ENCODE measurements at places on chromosomes 7 and 10. TPM values are rescaled to one million over a fixed set of nuclear protein-coding genes. Genes with fewer than 3 reads are reported as not detected.

The OR6V1 gene
- not detected for total RNA-seq

The SLC26A5 gene
- not detected for total RNA-seq

DNA sequence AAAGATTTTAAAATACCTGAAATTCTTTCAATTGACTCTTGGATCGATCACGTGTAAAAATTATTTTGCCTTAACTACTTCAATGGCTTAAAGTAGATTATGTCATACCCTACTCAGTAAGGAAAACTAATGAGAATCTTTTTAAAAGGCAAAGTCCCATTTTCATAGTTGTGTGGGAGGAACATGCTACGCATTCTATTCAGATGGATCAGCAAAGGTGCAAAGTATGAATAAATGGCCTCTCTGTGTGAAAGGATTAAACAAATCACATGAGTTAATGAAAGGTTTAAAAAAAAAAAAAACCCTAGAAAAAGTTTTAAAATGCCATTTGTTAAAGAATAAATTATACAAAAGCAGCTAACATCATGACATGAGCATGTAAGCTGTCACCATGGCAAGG is 77.1 kb downstream of the ENO4 start:
- DNase-seq = no peak
- peaks cover 5% of the 10 kb centered on the region for H3K36me3 ChIP-seq
- no peaks in the 10 kb centered on the region for H3K4me1 ChIP-seq
- H3K27ac ChIP-seq = no peak overlapping the region
- no peaks in the 10 kb centered on the region for H3K27me3 ChIP-seq

DNA sequence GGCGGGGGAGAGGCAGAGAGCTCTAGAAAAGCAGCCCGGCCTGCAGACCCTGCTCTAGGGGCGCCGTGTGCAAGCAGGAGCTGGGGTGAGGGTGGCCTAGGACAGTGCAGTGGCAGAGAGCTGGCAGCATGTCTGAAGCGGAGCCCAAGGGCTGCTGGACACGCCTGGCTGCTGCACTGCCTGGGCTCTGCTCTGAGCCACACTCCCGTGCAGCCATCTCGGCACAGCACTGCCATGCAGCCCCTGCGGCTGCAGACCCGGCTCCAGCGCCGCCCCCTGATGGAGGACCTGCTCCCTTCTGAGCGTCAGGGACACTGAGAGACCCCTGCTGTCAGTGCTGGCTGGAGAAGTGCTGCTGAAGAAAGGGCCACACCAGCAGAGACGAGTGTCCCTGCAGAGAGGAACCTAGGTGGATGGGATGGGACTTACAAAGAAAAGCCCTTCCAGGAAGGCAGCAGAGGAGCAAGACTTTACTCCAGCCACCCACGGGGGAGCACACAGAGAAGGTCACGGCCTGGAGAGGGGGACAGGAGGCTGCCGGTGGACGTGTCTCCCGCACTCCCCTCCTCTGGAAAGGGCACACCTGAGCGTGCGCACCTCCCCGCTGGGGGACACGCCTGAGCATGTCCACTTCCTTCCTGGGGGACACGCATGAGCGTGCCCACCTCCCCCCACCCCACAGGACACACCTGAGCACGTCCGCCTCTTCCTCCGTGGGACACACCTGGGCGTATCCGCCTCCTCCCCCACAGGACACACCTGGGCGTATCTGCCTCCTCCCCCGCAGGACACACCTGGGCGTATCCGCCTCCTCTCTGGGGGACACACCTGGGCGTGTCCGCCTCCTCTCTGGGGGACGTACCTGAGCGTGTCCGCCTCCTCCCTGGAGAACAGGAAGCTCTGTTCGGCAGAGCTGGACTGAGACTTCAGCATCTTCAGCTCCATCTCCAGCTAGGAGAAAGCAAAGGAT is 252.9 kb downstream of the MAD1L1 start:
- no peaks in the 10 kb centered on the region for H3K27me3 ChIP-seq
- no peaks in the 10 kb centered on the region for H3K4me1 ChIP-seq
- H3K27ac ChIP-seq = no peak overlapping the region

DNA sequence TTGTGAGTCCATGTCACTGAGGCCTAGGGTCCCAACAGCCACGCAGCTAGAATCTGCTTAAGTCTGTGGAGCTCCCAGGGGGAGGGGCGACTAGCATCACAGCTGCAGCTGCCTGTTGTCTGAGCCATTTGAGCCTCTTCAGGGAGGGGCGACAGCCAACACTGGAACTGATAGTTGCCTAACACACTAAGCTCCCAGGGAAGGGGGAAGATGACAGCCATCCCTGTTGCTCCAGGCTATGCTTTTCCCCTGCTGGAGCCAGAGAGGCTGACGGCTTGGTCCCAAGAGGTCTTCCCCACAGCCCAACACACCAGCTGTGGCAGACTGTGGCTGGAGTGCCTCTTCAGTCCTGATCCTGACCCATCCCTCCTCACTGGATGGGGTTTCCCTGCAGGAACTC is 817.5 kb downstream of the NXPH1 start:
- no peaks in the 10 kb centered on the region for H3K36me3 ChIP-seq
- DNase-seq = no peak
- no peak overlapping the region for H3K27ac ChIP-seq
- H3K27me3 ChIP-seq = no peaks in the 10 kb centered on the region
- H3K4me1 ChIP-seq = no peaks in the 10 kb centered on the region

- H3K4me1 ChIP-seq = no peaks in the 10 kb centered on the region
- H3K27ac ChIP-seq = no peak overlapping the region
- H3K36me3 ChIP-seq = no peaks in the 10 kb centered on the region
Observed at GRCh38 chr10:1563028-1563427, 174.3 kb downstream of the ADARB2 start.

DNA sequence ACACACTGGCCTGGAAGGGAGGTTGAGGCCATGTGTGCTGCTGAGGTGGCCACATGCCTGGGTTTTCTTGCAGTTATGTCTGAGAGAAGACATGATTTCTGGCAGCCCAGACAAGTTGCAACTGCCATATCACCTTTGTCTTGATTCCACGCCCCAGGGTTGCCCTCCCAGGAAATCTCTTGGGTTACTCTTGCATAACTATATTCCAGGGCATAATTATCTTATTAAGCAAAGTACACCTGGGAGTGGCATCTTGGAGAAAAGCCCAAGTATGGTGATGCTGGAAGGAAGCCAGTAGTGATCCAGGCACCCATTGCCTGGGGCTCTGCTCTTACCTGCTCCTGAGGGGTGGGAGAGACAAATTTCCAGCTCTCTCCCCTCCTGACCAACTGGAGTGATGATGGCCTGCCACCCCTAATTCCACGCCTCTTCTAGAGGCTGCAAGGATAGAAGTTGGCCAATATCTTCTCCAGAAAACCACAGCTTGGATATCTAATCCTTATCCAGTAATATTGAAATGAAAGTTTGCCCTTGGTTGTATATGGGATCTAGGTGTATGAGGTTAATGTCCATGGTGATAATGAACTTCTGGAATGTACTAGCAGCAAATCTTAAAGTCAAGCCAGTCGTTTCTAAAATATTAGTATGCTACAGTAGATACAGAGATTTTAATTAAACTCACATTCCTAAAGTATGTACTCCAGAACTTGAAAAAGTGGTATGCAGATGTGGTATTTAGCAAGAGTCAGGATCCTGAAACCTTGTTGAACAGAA is 5.0 kb downstream of the AKR1B10 start:
- peaks cover 60% of the 10 kb centered on the region for H3K4me1 ChIP-seq
- H3K27ac ChIP-seq = peak overlapping the region; percentile 68
- peak overlapping the region; percentile 45 for H3K4me3 ChIP-seq
- DNase-seq = peak; percentile 63
- no peaks in the 10 kb centered on the region for H3K27me3 ChIP-seq

GRCh38 chr7:92242972-92243371 is 2.7 kb downstream of the KRIT1 start:
- H3K4me3 ChIP-seq = no peak overlapping the region
- no peaks in the 10 kb centered on the region for H3K27me3 ChIP-seq
- no peak overlapping the region for H3K27ac ChIP-seq
- no peaks in the 10 kb centered on the region for H3K4me1 ChIP-seq
- no peak for DNase-seq
- peaks cover 23% of the 10 kb centered on the region for H3K36me3 ChIP-seq

GRCh38 chr7:22333680-22334141 is 23.2 kb downstream of the RAPGEF5 start:
- no peaks in the 10 kb centered on the region for H3K27me3 ChIP-seq
- H3K27ac ChIP-seq = peak overlapping the region; percentile 57
- peaks cover 12% of the 10 kb centered on the region for H3K36me3 ChIP-seq
- peaks cover 71% of the 10 kb centered on the region for H3K4me1 ChIP-seq
- peak overlapping the region; percentile 43 for H3K4me3 ChIP-seq
